Osteoblast (primary cell): ENCODE measurements at places on chromosomes 5 and 9.

GRCh38 chr9:91734371-91734981, 215.6 kb downstream of the ROR2 start:
- peak; percentile 97 for DNase-seq

DNA sequence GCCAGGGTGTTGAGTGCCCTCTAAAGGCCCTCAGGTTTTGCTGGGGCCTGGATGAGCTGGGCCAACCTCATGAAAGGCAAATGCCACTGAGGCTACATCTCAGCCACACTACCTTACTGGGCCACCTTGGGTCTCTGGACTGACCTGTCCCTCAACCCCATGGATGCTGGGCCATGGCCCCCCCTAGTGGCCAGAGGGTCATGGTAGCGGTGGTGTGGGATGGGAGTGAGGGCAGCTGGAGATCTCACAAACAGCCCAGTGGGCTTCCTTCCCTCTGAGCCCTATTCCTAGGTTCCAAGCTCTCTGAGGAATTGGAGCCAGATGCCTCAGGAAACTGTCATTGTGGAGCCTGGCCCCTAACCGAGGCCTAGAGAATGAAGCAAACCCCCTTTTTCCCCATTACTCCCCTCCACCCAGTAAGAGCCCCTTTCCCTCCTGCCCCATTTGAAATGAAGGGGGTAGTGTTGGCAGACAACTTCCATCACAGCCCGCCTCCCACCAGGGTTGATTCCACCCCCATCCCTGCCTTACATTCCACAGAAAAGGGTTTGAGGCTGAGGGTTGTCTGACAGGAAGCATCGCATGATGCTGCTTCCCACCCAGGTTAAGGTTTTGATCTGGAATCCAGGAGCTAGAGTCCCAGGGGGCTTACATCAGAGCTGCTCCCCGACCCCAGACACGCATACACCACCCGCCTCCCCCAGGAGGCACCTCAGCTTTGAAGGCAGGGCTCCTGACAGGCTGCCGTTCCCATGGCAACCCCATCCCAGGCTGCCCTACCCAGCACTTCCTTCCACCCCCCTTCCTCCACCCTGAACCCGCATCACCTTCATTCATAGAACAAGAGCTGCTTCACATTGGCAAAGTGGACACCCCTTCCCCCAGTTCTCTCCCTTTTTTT, 63.9 kb downstream of the PCDH1 start:
- DNase-seq, result peak; percentile 94

DNA sequence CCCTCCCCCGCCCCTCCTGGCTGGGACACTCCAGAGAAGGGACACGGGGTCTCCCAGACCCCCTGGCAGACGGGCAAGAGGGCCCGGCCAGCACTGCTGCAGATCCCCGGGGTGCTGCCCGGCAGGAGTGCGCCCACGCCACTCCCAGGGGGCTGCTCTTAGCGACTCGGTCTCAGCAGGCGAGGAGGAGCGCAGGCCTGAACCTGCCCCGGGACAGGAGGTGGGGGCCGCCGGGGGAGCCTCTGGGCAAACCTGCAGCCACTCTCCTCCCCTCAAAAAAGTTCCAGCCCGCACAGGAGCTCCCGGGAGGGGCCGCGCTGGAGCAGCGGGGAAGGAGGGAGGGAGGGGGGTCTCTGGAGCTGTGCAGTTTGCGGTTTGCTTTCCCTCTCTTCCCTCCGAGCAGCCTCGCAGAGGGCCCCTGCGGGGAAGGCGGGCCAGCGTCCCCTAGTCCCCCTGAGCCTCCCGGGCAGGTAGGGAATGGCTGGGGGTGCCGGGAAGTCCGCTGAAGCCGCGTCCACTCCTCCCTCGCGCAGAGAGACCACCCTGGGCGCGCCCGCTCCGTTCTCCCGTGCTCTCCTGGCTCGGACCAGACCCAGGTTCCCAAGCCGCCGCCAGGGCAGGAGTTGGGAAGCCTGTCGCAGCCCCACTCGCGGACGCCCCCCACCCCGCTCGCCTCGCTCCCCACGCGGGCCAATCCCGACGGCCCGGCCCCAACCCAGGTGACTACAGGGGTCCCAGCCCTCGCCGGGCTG, 44.2 kb downstream of the NACC2 start:
- DNase-seq, result peak; percentile 90

DNA sequence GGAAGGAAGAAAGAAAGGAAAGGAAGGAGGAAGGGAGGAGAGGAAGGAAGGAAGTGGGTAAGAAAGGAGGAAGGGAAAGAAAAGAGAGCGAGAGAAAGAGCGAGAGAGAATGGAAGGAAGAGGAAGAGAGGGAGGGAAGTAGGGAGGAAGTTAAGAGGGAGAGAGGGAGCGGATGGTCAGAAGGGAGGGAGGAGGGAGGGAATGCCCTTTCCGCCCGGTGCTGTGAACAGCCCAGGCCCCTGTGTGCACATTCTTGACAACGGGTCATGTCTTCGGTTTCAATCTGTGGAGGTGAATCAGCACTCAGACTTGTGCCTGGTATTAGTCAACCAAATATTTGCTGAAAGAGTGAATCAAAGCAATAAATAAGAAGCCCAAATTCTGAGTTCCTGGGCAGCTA, 39.2 kb downstream of the PRUNE2 start:
- DNase-seq, result peak; percentile 81

GRCh38 chr5:96478983-96479382, 45.9 kb upstream of the PCSK1 start:
- no peak for DNase-seq

- DNase-seq, result no peak
These were observed 3.7 kb downstream of the MTRR start for GRCh38 chr5:7872517-7873130.

- no peak for DNase-seq
These were observed 10.7 kb downstream of the OTULIN start for GRCh38 chr5:14674983-14675854.

DNA sequence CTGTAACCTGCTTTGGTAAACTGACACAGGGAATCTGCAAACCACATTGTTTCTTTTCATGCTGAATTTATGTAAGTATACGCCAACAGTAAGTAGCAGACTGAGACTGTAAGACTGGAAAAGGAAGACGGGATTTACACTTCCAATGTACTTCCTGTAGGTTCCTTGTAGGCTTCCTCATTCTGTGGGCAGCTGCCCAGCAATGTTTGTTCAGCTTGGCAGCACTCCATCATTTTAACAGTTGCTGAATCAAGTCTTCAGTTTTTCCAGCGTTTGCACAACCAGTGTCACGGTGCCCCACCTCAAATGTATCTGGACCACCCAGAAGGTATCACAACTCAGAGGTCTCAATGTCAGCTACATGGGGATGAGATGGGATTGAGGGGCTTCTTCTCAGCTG, 232.6 kb downstream of the PRDM9 start:
- no peak for DNase-seq
